ENCODE measurements at places on chromosomes 4 and X.

DNA sequence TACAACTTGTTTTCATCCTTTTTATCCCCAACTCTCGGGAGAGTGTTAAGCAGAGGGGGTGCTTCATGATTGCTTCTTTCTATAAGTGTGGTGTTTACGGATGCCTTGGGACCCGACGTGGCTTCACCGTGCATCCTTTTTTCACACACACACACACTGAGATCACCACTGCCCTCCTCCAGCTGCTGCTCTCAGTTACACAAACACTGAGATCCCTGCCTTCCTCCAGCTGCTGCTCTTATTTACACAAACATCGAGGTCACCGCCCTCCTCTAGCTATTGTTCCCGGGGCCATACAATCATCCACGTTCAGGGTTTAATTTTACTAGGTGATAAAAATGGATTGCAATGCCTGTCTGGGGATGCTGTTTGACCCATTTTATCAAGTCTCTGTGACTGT is 155.4 kb upstream of the FAM9B start:
- no peak for DNase-seq

DNA sequence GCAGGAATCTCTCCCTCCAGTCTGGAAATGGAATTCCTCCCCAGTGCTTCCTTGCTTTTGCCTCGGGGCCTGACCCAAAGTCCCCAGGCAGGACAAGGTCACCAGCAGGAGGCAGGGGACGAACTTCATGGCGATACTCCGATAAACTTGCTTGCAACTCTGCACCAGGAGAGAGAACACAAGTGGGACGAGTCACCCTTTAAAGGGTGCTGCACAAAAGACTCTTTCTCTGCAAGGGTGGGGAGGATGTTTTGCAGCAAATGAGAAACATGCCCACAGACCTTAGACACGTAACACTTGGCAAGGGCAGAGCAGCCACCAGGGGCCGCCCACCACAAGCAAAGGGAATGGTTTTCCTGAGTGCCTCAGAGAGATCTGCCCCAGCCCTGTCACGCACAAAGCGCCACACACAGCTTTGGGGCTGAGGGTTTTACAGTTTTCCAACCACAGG is at the start of gene FGFBP2:
Gene FGFBP2 (minus strand): TSS at position 175 of the 451 bp plus-strand sequence. CDS start 46 bp downstream, at position 129.
- peak; percentile 80 for DNase-seq

DNA sequence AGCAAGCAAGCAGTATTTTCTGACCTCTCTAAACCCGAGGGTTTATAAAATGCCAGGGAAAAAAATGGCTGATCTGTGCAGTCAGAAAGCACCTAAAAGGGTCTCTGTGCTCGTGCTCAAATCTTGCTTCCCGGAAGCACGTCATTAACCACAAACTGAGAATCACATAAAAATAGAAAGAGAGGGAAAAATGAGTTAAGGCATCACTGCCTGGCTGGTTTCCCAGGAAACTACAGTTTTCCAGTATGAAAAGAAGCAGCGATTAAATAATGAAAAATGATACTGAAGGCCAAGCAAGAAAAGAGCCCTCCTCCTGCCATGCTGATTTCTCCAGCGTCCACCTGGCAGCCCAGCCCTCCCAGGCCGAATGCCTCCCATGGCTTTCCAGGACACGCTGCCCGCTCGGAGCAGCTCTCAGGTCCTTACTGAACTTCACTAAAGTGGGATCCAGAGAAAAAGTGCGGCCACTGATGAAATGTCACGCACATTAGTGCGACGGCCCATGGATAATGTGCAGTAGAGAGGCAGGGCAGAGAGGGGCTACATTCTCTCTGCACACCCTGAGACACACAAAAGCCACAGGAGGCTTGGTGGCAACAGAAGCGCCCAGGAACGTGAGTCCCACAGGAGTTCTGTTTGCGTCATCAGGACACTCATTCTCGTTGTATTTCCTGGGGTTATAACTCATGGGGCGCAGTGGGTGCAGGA is 80.4 kb downstream of the WFS1 start:
- DNase-seq, result peak; percentile 32

DNA sequence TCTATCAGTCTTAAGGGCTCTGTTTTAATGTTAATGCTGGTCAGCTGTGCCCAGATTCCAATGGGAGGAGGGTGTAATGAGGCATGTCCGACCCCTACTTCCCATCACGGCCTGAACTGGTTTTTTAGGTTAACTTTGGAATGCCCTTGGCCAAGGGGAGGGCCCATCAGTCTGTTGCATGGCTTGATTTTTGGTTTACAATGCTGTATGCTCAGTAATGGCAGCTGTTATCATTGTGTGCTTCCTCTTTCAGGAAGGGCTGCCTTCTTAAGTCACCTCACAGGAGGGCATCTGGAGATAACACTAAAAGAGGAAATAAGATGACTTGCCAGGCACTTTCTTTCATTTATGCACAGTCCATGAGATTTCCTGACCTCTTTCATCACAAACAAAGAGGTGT is 36.3 kb downstream of the ATXN3L start:
- DNase-seq, result no peak

DNA sequence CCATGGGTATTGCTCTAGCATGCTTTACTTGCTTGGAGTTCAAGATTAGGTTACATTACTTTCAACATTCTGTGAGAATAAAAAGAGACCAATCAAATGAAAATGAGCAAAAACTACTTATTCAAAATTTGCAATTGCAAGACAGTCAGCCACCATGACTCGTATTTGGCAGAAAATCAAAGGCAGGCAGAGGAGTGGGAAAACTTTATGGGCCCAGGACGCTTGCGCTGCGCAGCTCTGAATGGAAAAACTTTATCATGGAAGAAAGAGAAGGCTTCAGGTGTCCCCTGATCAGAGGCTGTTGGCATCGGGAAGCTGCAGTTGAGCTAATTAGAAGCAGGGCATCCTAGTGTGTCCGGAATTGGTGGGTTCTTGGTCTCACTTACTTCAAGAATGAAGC is 250.6 kb downstream of the USP46 start:
- no peak for DNase-seq

DNA sequence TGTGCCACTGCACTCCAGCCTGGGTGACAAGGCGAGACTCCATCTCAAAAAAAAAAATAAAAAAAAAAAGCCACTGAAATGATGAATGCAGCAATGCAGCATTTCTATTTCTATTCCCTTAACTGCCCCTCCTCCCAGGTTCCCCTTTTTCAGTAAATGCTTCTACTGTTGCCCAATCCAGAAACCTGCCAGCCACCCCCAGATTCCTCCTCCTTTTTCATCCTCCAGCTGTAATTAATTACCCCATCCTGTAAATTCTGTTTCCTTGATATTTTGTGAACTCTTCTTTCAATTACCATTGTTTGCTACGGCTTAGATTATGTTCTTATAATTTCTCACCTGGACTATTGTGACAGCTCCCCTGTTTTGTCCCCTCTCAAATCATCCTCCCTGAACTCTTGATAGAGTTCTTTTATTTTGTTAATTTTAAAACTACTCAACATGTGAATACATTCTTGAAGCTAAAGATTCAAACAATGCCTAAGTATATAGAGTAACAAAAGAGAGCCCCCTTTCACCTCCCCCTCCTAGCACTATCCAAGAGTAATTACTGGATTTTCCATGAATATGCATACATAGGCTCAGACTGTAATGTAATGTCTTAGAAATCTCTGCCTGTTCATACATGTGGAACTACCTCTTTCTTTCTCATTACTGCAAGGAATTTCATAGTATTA is 140.6 kb upstream of the GPC4 start:
- no peak for DNase-seq

- DNase-seq, result no peak
Observed at GRCh38 chrX:69503782-69504625, at the start of gene NALF2. Gene NALF2, plus strand, starts transcription at chrX:69504326. Its CDS starts 957 bp downstream, at chrX:69505283.

DNA sequence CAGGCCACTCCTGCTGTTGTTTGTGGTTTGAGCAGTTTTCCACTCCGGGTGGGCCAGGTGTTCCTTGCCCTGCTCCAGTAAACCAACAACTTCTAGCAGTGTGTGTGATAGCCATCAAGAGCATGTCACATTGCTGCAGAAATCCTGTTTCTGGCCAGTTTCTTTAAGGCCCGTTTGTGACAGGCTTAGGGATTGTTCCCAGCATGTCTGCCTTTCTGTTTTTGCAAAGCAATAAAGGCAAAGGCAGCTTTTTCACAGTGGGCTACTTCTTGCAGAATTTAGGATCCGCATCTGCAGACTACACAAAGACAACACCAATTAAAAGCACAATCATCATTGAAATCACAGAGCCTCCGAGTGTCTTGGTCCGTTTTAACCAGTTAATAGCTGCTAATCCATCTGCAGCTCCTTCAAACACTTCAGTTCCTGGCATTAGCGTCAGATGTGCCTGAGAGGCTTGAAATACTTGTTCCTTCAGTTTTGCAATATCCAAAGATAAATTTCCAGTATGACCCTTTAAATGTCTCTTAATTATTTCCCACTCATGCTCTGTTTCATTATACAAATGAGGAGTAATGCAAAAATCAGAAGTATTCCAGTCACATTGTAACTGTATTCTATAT is 65.1 kb downstream of the ADAM29 start:
- no peak for DNase-seq

DNA sequence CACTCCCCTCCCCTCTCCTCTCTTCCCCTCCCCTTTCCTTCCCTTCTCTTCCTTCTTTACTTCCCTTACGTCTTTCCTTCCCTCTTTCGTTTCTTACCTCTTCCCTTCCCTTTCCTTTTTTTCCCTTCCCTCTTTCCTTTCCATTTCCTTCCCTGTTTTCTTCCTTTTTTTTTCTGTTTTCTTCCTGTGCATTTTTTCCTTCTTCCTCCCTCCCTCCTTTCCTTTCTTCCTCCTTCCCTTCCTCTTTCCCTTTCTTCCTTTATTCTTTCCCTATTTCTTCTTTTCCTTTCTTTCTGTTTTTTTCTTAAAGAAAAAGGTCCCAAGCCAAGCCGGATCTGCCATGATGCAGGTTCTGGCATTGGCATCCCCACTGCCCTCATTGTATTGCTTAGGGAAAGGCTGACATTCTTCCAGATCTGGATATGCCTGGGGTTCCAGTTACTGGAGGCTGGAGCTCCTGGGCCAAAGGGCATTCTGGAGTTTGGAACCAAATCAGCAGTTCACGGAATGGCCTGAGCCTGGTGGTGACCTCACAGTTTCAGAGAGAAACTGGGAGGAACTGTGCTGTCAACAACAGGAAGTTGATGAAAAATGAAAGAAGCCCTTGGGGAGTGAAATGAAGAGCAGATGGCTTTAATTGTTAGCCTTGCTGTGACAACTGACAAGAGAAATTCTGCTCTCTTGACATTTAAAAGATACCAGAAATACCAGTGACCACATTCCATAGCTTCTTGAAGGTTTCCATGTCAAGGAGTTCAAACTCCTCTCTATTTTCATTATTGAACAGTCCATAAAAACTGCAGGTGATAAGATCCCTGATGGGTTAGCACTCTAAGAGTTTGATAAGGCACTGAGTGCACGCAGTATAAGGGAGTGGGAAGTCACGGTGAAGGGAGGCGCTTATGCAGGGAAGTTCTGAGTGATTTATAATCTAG is 622.1 kb downstream of the SPRY1 start:
- no peak for DNase-seq

GRCh38 chrX:38636949-38637819 is 75.8 kb downstream of the TSPAN7 start:
- DNase-seq, result peak; percentile 87

DNA sequence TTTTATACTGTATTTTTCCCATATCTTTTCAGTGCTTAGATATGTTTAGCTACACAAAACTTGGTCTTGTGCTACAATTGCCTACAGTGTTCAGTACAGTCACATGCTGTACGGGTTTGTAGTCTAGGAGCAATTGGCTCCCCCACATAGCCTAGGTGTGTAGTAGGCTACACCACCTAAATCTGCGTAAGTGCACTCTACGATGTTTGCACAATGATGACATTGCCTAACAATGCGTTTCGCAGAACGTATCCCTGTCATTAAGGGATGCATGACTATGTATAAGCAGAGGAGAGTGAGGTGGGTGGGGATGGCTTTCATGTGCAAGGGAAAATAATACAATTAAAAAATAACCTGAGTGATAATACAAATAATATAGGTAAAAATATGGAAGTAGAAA is 131.4 kb downstream of the GBA3 start:
- no peak for DNase-seq

GRCh38 chrX:57451426-57452020 is 140.3 kb upstream of the ZXDB start:
- no peak for DNase-seq

GRCh38 chr4:186445040-186445439 is 110.3 kb downstream of the MTNR1A start:
- DNase-seq, result no peak

GRCh38 chr4:105714071-105714521 is 5.5 kb downstream of the GSTCD start:
- DNase-seq, result no peak

GRCh38 chrX:130058652-130059051 is 51.6 kb downstream of the ELF4 start:
- no peak for DNase-seq

GRCh38 chr4:732486-732885 is 26.9 kb downstream of the PCGF3 start:
- DNase-seq, result no peak

GRCh38 chrX:29862126-29862677 is 353.2 kb upstream of the MAGEB2 start:
- DNase-seq, result no peak

DNA sequence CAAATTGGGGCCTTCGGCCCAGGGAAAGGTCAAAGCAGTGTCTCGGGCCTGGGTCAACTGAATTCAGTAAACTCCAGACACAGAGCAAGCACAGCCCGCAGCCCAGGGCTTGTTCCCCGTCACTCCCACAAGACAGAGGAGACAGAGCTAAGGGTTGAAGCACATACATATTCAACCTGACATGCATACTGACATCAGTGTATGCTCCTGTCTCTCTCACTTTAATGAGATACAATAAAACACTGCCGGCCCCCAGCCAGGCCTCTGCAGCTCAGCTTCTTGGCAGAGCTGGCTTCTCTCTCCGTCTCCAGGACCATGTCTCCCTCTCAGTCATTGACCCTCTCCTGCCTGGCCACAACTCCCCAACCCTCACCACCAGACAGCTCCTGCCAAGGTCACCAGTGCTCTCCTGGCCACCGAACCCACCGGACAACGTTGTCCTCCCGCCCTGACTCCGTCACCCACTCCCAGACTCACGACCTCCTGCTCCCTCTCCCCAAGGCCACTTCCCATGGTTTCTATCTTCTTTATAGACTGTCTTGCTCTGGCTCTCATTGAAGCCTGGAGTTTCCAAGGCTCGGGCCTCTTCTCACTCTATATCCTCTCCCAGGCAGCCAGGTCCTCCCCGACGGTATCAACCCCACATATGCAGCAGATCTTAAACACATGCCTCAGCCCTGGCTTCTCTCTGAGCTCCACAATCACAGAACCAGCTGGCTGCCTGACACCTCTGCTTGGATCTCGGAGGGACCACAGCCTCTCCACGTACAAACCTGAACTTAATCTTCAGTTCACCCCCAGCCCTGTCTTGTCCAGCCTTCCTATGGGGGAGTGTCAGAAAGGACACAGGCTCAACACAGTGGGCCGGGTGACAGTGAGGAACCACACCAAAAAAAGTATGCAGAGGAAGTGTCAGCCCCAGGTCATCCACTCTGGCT is 67.7 kb upstream of the C4orf50 start:
- DNase-seq, result no peak

GRCh38 chrX:140724309-140724708 is 14.8 kb downstream of the LINC00632 start:
- DNase-seq, result no peak
